Activated T-helper 9 cell treated with anti-CD3 and anti-CD28 coated beads, Interleukin-2, amount 50 U/mL, for 16 hours (primary cell): ENCODE measurements at places on chromosomes 1 and 21.

- DNase-seq, result no peak
Measured at GRCh38 chr1:74375376-74375775, 137.0 kb downstream of the LRRC53 start.

DNA sequence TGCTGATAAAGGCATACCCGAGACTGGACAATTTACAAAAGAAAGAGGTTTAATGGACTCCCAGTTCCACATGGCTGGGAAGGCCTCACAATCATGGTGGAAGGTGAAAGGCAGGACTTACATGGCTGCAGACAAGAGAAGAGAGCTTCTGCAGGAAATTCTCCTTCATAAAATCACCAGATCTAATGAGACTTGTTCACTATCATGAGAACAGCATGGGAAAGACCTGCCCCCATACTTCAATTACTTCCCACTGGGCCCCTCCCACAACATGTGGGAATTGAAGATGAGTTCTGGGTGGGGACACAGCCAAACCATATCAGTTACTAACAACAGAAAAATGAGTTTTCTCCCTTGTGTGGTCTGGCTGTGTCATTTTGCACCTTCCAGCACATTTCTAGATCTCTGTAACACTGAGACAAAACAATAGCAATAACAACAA is 741.4 kb downstream of the KCNT2 start:
- no peak for DNase-seq

DNA sequence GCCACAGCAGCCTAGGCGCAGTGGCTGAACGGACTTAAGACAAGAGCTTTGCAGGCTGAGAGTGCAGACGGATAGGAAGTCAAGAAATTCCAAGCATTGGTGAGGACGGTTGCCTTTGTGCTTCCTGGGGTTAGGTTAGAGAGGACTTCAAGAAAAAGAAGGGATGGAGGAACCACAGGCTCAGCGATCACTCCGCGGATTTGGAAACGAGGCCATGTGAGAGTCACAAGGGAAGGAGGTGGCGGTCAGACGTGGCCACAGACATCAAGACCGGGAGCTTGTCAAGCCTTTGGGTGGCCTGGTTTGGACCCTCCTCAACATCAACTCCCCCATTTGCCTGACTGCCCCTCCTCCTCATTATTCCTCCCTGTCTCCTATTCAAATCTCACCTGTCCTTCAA is 62.3 kb downstream of the NID1 start:
- no peak for DNase-seq

DNA sequence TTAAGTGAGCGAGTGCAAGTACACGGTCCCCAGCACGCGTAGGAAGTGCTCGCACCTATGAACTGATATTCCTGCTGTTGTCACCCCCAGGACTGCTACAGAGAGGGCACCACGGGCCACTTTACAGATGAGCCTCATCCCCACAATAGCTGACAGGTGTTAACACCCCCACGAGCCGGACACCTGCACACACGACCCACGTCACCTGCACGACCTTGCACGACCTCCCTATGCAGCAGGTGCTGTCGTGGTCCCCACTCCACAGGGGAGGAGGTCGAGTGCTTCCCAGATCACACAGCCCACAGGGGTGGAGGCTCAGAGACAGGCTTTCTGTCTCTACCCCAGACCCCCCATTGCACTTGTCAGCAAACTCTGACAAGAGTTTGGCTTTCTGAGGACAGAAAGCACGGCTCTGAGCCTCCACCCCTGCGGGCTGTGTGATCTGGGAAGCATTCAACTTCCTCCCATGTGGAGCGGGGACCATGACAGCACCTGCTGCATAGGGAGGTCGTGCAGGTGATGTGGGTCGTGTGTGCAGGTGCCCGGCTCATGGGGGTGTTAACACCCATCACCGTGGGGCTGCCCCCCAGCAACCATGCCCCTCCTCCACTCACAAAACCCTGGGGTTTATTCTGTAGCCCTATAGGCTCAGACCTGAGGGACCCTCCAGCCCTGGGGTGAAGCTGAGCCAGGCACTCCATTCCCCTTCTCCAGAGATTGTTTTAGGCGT is 80.8 kb downstream of the MATN1 start:
- no peak for DNase-seq

DNA sequence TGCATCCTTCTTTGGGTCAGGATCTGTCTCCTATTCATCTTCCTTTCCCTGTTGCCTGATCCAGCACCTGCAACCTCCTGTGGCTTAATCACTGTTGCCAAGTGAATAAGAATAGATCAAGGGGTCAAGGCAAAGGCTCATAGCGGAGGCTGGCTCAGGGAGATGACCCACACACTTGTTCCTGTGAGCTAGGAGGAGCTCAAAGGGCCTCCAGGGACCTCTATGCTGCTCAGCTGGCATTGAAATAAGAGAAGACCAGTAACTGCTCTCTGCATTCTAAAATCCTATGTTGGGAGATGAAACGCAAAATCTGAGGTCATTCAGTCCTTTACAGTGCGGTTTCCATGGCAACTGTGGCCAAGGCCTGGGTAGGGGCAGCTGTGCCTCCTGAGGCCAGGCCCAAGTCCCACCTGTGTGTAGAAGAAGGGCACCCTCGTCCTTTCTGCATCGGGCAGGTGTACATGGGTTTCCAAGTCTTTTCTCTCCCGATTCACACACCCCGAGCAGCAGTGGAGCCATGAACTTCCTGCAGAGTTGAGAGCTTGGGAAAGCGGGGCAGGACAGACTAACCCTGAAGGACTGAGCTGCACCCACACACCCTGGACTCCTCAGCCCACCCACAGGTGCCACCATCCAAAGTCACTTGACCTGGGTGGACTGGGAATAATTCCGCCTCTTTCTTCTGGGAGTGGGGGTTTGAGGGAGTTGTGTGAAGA is 27.8 kb upstream of the STUM start:
- DNase-seq, result no peak

DNA sequence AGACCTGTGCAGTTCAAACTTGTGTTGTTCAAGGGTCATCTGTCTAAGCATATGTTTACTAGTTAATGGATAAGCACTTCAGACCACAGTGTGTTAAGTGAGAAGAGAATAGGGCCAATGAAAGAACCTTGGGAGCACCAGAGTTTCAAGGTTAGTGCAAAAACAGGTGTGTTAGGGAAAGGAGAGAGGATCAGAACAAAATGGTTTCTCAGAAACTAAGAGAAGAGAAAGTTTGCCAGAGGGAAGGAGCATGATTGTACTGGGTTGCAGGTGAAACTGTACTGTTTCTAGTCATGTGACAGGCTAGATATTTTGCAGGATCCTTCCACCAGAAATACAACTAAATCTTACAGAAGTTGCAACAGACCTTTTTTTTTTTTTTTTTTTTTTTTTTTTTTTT is 23.3 kb downstream of the RPRD2 start:
- DNase-seq, result no peak
